CMK (cell line): ENCODE measurements at places on chromosomes 6 and 20.

DNA sequence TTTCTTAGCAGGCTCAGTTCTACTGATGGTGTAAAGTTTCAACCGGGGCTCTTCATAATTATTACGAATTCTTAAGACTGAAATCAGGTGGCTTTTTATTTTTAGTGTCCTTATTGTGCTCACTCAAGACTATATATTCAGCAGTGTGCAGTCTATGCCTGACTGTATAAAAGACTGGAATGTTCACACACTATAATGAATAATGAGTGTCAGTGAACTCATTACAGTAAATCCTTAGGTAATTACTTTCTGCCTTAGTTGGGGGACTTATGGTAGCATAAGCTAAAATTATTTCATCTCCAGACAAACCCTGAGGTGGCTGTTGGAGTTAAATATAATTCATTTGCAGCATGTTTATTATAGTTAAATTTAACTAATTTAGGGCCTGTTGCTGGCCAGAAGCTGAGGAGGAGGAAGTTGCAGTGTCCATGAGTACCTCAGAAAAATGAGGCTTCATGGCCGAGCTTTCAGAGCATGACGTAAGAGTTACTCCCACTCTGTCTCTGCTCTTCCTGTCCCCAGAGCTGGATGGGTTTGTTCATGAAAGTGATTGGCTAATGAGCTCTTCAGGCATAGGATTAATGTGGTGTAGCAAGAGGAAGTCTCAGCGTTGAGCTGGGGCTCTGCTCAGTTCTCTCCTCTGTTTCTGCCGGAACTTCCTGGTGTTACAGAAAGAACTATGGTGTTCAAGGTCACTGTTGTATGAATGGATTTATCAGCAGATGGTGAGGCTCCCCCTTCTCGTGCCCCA lies 335.7 kb downstream of the NRN1 start:
- DNase-seq: peak; percentile 73

DNA sequence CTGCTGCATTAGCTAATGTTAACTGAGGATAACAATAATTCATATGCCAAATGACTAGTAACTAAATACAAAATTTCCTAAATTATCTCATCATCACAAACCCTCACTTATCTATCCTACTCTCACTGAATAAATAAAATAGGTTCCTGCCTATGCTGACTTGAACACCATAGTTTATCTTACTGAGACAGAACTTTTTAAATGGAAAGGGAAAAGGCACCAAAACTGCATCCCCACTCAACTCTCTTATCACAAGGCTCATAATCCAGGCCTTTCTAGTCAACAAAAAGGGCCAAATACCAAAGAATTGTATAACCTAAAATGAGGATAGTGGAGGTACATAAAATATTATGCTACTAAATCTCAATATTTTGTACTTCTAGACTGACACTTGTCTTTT lies 23.1 kb downstream of the OSTM1 start:
- DNase-seq: no peak

- no peak for DNase-seq
Observed at GRCh38 chr20:38674765-38675133, 49.5 kb upstream of the SLC32A1 start.

DNA sequence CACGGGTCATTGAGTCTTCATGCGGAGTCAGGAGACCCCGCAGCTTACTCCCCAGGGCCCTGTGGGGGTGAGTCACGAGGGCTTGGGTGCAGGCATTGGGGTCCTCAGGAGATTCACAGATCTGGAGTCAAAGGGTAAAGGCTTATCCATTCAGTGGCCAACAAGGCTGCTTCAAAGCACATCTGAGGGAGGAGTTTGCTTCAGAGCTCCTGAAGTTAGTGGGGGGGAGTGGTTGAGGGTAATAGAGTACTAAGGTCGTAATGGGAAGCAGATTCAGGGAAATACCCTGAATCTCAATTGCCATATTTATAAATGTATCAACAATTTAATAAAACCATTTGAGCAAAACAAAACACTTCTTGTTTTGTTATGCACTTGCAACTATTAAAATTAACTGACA lies 37.3 kb downstream of the SH3BGRL2 start:
- DNase-seq: no peak

GRCh38 chr6:168282985-168283685 lies 36.4 kb downstream of the DACT2 start:
- DNase-seq: no peak

GRCh38 chr6:92589996-92590395 lies 829.4 kb downstream of the EPHA7 start:
- no peak for DNase-seq

- no peak for DNase-seq
Observed at GRCh38 chr6:95574811-95575210, 2.5 kb upstream of the MANEA start.

GRCh38 chr20:57658833-57659516 lies 38.7 kb upstream of the ZBP1 start:
- no peak for DNase-seq

DNA sequence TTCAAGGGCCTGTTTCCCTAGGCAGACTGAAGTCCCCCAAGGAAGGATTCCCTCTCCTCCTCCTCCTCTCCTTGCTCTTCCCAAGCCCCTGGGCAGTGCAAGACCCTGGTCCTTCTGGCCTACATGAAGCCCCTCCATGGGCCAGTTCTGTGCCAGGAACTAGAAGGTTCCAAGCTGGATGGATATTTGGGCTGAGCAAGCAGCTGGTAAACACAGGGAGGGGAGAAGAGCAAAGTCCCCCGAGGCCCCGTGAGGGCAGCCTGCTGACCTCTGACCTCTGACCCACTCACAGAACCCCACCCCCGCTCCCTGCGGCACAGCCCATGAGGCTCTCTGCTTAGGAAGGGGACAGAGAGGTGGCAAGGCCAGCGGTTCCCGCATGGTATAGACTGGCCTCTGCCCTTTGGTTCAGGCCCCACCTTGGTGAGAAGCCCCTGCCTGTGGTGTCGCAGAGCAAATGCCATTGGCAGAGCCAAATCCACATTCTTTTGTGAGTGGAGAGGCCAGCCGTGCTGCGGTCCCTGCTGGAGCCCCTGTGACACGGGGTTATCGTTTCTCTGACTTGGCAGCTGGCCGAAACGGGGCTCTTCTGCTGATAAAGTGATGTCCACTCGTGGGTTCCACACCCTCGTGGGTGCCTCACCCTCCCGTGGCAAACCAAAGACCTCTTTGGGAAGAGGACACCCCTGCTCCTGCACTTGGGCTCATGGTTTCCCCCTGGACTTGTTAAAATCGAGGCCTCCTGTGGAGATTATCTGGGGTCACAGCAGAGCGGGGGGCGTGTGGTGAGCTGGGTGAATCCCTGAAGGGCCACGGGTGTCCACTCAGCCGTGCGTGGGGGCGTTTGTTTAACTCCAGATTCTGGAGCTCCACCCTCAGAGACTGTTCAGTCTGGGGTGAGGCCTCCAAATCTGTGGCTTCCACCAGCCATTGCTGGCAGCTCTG lies 2.1 kb upstream of the CHRNA4 start:
- DNase-seq: no peak

GRCh38 chr6:75882734-75883133 lies 133.7 kb downstream of the MYO6 start:
- no peak for DNase-seq

DNA sequence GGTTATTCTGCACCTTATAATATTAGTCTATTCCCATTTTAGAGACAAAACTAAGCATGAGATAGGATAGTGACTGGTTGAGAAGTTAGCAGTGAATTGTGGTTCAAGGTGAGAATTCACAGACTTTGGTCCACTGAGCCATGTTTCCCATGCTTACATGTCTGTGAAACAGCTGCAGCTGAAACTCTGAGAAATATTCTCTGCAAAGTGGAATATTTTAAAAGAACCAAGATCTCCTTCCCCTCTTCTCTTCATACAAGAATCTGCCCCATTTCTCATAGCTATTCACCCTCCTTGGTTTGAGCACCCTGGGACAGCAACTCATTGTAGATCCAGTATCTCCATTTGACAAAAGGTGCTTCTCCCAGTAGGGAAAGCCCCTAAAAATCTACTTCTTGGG lies 70.2 kb upstream of the TMEM170B start:
- DNase-seq: no peak

- peak; percentile 7 for DNase-seq
Observed at GRCh38 chr20:19828232-19828631, 70.2 kb downstream of the RIN2 start.

- no peak for DNase-seq
Observed at GRCh38 chr6:150299873-150300485, 68.8 kb upstream of the IYD start.
